ENCODE measurements at places on chromosomes 4 and X.
A peak's percentile ranks its signal among the peaks of the same experiment; 100 is the strongest.

DNA sequence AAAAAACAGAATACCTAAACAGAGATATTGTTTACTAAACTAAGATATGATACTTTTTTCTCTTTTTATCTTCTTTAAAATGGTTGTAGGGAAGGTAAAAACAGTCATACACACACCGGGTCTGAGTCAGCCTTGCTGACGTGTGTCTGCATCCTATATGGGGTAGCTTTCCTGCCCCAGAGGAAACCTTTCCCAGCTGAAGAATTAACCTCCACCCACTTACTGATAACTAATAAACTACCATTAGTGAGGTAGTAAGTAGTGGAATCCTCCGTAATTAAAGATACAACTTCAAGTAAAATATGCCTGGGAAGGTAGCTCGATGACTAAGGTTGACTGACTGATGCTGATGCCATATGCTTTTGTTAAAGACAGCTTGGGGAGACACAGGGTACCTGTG, 312.2 kb downstream of the DCTD start:
- no peak for DNase-seq

GRCh38 chr4:28004520-28004919, 1143.9 kb downstream of the STIM2 start:
- no peak for DNase-seq

- DNase-seq: no peak
Observed at GRCh38 chr4:16598597-16599206, 299.7 kb downstream of the LDB2 start.

DNA sequence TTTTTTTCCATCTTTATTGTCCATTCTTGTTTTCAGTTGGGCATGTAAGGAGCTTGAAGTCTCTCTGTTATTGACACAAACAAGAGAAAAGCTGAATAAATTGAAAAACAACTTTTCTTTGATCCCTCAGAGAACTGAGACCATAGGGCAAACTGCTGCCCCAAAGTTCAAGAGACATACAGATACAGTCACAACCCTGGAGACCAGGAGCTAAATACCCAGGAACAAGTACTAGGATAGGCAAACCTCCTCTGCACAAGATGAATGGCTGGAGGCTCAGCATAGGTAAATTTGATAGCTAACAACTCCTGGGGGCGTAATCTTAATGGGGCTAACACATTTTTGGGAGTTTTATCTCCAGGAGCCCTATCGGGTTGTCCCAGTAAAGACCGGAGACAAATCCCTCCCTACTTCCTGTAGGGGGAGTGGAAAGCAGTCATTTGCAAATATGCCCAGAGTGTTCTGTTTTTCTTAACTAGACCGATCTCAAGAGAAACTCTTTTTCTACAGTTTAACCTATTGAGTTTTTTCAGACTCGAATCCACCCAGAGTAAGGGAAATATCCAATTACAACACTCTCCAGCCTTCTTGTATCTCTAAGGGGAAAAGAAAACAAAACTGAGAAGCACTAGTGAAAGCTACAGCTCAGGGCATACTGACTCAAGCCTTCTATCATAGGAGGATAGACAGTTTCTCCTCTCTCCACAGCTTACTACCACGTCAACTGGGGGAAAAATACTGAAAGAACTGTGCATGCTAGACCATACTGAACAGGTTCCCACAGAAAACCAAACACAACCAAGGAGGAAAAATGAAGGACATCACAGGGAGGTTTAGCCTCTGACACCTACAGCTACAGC, 23.1 kb downstream of the MAGEA8 start:
- DNase-seq: no peak

DNA sequence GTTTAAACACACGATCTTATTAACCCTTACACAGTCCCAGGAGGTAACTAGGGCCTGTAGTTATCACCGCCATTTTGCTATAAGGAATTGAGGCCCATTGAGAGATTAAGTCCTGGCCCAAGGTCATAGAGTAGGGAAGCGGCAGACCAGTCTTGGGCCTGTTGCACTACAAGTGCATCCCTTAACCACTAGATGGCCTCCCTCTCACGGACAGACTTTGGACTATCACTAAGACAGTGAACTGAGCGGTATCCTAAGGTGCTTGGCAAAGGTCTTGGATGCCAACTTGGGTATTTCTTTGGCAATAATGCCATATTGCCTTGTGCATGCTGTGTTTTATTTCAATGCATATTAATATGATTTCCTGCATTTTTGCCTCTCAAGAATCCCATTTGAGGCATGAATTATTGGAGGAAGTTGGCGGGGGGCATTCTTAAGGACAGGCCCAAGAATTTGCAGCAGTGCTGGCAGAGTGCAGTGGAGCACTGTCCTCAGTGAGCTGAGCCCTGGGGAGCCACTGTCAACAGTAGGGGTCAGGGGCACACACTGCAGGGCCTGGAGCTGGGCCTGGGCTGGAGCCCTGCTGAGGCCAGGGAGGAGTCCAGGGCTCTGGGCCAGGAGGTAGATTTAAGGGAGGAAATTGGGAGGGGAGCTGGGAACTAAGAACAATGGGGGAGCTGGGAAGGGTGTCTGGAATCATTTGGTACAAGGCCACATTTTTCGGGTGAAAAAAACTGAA, 147.4 kb downstream of the SMIM20 start:
- DNase-seq: no peak

GRCh38 chrX:17374619-17375366, at the start of gene NHS:
Gene NHS, plus strand, starts transcription at chrX:17375200. Its CDS starts 558 bp downstream, at chrX:17375758.
- no peak for DNase-seq

- peak; percentile 18 for DNase-seq
Observed at GRCh38 chrX:20066968-20067708, 49.6 kb downstream of the MAP7D2 start.

DNA sequence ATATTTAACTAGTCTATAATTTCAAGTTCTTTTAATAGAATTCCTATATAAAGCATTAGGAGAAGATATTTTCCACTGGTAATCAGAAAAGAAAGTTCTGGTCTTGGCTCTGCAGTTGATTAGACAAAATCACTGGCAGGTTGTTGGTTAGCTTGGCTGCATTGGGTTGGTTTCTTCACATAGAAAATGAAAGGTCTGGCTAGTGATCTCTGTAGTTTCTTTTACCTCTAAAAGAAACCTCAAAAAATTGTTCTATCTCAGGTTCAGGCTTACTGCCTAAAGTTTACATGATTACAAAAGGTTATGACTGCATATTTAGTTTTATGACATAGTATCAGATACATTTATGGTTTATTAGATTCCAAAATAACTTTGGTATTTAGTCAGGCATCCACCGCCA, 95.8 kb upstream of the NAP1L5 start:
- DNase-seq: no peak

- DNase-seq: no peak
Observed at GRCh38 chr4:6541789-6542188, 33.2 kb upstream of the MAN2B2 start.

- no peak for DNase-seq
Observed at GRCh38 chrX:29746326-29746725, 469.0 kb upstream of the MAGEB2 start.
